ENCODE measurements at places on chromosomes 2 and 18.

DNA sequence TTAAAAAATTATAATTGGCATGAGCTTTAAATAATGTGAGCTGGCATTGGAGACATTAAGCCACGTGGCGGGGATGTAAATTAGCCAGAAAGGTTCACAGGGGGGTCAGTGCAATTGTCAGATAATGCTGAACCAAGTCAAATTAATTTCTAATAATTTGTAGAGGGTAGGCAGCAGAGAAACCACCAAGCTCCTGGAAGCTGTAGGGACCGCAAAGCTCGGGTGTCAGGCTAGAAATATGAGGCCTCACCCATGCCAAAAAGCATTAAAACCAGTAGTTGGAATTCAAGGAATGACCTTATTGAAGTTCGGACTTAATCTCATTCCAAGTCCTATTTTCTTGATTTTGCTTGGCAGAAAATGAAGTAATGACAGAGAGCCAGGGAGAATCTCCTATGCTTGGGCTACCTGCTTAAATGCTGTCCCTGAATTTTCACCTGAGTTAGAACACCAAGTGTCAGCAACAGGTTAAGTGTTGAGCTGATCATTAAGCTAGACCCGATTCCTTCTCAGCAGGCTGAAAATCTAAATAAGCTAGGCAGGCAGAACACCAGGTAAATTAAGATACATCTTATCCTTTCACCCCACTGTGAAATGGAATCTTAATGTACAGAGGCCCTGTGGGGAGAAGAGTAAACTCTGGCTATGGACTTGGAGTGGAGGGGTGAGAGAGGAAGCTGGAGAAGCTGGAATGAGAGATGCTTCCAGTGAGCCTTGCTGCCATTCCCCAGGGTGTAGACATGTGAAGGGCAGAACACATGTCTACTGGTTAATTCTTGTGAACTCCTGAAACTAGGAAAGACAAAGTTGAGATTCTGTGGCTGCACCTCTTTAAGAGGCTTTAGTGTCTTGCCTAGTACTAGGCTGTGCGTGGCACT is 520.0 kb downstream of the SLC4A3 start:
- DNase-seq, result no peak

- DNase-seq, result no peak
Observed at GRCh38 chr2:9812945-9813311, 30.3 kb upstream of the TAF1B start.

DNA sequence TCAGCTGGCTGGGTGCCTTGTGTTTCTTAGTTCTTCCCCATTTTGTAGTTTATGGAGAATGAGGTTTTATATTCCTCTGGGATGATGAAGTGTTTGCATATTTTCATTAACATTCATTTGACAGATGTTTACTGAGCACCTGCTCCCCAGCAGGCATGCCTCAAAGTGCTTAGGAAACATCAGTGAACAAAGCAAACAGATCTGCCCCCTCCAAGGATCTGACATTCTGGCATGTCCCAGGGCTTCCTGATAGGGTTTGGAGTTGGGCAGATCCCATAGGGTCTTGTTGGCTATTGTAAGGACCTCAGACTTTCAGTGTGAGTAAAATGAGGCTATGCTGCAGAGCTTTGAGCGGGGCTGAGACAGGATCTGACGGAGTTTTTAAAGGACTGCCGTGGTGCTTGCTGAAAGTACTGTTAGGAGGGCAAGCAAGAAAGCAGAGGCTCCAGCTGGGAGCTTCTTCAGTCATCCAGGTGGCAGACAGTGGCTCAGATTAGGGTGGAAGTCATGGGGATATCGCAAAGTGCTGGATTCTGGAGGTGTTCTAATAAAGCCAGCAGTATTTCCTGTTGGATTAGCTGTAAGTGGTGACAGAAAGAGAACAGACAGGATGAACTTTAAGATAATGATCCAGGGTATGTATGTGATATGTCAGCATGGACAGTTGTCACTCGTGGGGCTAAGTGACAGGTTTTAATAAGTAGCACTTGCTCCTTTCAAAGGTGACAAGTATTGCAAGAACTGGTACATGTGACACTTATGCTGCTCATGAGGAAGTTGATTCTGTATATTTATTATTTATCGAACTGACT is 11.3 kb upstream of the IAH1 start:
- no peak for DNase-seq

DNA sequence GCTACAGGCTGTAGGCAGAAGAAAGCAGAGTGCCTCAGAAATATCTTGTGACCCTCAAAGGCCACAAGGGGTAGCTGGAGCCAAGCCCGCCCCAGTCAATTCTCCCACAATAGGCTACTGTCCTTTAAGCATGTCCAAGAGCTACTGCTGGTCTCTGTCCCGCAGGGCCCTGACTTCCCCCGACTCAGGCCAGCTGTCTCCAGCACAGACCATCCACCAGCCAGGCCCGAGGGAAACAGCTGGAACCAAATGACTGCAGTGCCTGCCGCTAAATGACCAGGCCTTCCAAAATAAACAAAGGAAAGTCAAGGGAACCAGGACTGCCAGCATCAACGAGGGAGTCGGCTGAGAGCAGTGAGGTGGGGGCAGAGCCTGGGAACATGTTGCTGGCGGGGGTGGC is 36.7 kb downstream of the MCFD2 start:
- DNase-seq, result peak; percentile 34

- DNase-seq, result no peak
Observed at GRCh38 chr2:180319586-180320405, 312.7 kb upstream of the CWC22 start.

DNA sequence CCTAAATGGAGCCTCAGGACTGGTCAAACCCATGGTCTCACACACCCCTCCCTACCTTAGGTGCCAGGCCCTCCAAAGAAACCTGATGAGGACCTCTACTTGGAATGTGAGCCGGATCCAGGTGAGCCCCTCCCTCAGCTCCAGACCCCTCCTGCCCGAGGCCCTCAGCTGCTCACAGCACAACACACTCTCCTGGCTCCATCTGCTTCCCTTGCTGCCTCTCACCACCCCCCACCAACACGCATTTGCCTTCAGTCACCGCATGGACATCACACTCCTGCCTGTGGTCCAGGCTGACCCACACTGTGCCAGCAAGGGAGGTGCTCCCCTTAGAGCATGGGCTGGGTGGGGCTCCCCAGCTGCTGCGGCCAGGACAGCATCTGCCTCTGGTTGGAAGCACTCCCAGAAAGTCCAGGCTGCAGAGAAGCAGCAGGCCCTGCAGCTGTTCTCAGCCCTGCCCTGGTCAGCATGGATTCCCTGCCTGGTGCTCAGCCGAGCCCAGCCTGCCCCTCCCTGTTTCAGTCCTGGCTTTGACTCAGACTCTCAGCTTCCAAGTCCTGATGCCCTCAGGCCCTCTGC is 15.1 kb downstream of the SH2D6 start:
- DNase-seq, result peak; percentile 79

- DNase-seq, result no peak
Observed at GRCh38 chr2:65364986-65365733, 67.2 kb downstream of the SPRED2 start.

DNA sequence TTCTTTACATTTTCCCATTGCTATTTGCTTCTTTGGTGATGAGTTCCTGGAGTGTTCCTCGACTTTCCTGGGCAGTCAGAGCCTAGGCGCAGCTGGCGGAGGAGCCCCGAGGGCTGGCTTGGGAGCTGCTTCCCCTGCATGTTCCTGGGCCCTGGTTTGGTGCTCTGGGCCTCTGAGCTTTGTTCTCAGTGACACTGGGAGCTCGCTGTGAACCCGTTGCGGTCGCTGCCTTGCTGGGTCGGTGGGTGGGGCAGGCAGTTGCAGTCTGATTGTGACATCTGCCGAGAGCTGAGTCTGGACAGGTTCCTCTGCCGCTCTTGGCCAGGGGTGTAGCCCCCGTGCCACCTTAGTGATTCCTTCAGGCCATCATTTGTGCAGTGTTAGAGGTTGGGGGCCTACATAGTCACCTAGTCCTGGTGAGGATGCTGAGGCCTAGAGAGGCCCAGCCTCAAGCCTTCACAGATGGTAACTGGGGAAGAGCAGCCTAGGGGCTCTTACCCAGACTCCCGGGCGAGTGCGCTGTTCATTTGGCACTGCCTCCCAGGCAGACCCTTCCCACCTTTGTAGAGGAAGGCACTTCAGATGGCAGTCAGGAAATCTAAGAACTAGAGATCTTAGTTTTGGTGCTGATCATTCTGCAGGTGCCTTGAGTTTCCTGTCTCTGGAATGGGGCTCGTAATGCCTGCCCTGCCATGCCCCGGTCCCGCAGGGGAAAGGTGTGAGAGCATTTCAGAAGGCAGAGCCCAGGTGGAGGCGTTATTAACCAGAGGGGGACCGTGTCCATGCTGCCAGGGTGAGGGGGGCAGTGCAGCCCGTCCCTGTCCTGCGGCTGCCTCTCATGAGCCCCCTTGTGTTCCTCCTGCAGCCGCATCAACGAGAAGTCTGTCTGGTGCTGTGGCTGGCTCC is 8.4 kb downstream of the ASB1 start:
- DNase-seq, result no peak

GRCh38 chr2:237447496-237447895 is 33.5 kb upstream of the COL6A3 start:
- no peak for DNase-seq

DNA sequence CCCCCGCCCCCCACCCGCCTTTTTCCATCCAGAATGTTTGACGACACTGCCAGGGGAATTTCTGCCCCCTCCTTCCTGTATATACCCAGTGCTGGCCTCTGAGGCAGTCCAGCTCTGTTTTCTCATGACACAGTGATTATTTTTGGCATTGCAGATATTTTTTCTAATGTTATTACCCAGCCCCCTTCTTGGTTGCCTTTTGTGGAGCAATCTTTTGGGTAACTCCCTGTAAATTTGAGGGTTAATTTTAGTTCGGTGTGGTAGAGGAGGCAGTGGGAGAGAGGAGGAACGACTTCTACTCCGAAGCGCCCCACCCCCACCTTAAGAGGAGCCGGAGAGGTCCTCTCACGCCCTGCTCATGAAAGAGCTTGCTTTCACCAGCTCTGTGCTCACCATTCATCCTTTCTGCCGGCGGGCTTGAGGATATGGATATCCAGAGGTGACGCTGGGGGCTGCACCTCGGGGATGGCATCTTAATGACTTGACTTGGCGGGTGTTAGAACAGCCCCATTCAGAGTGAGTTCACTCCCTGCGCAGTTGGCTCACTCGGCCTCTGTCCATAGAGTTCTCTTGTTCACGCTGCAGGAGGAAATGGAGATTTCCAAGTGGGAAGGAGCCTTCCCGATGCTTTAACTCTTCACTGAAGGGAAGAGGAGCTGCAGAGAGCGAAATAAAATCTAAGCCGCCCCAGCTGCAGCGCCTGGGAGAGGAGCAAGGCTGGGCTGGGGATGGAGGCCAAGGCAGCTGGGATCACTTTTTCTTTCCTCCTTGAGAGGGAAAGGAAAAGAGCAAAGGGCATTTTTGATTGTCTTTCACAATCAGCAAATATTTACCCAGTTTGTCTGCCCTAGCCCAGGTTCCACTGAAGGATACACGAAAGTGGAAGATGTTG is 38.4 kb downstream of the EPAS1 start:
- DNase-seq, result peak; percentile 81

GRCh38 chr2:221204699-221205098 is 367.4 kb downstream of the EPHA4 start:
- no peak for DNase-seq

- DNase-seq, result no peak
Observed at GRCh38 chr2:215811003-215811402, 202.3 kb downstream of the MREG start.

GRCh38 chr2:37656512-37657423 is 14.7 kb downstream of the CDC42EP3 start:
- DNase-seq, result peak; percentile 52

DNA sequence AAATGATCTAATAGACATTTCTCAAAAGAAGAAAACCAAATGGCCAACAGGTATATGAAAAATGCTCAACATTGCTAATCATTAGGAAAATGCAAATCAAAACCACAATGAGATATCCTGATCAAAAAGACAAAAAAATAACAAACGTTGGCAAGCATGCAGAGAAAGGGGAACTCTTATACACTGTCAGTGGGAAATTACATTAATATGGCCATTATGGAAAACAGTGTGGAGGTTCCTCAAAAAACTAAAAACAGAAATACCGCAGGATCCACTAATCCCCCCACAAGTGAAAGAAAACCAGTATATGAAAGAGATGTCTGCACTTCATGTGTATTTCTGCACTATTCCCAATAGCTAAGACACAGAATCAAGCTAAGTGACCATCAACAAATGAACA is 57.7 kb upstream of the CTIF start:
- no peak for DNase-seq

DNA sequence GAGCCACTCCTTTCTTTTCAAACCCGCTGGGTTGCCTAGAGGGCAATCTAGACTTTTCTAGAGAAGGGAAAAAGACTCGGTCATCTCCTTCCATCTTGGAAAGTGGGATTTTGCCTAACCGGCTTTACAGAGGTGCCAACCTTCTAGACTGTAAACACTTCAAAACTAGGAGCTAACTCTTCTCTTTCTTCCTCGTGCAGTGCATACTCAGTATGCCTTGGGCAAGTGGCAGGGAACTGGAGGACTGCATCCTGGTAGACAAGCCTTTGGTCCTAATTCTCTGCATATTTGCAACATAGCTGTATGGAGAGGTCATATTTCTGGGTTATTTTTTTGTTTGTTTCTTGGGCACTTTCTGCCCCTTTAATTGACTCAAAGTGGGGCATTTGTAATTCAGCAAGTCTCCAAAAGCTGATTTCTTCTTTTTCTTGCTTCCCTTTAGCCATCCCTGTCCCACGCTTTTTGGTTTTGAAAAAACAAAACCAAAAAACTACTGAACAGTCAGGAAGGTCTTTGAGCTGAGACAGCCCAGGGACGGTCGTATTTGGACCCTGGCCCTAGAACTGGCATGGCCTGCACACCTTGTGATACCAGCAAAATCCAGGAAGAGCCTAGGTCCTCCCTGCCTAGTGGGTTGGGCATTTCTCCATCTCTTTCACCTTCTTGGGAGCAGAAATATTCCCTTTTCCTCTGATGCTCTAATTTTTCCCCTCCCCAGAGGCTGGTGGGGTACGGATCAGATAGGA is 5.8 kb upstream of the GATA6 start:
- DNase-seq, result peak; percentile 19

- DNase-seq, result peak; percentile 89
Observed at GRCh38 chr18:33839452-33840211, 261.6 kb downstream of the ASXL3 start.

GRCh38 chr18:31617031-31617717 is 25.5 kb downstream of the TTR start:
- no peak for DNase-seq

DNA sequence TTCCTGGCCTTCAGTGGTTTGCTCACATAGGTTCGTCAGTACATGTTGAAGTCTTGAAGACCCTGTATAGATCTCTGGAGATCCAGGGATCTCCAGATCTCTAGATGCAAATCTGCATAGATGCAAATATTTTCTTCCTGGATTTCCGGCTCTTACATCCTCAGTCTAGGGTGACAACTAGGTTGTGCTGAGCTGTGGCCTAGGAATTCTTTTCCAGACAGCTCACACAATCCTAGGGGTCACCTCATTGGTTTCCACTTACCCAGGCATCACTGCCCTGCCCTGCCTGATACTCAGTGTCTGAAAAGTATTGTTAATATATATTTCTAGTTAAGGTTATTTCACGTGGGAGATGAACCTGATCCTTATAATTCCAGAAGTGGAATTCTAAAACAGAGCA is 105.1 kb upstream of the TTC27 start:
- no peak for DNase-seq

Measured in eye (tissue), 1 donor.